Stimulated activated CD8-positive, alpha-beta memory T cell treated with anti-CD3 and anti-CD28 coated beads, Interleukin-7, amount 100 ng/mL, for 1 hour (primary cell): ENCODE measurements at places on chromosomes 13 and 19.

DNA sequence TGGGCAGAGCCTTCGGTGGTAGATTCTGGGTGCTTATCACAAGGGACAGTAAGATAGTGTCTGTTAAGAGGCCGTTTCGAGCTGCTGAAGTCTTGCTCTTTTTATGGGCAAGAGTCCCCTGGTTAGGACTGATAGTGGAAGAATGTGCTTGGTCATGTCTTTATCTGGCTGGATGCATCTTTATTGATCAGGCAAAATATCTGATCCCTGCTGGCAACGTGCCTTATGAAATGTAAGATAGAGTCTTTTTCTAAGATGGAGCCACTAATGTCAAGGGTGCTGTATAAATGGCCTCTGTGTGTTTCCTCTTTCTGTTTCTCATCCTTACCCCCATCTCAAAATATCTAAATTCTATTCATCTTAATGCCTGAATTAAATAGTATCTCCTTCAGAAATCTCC lies 53.3 kb downstream of the MYO16 start:
- no peak for DNase-seq

DNA sequence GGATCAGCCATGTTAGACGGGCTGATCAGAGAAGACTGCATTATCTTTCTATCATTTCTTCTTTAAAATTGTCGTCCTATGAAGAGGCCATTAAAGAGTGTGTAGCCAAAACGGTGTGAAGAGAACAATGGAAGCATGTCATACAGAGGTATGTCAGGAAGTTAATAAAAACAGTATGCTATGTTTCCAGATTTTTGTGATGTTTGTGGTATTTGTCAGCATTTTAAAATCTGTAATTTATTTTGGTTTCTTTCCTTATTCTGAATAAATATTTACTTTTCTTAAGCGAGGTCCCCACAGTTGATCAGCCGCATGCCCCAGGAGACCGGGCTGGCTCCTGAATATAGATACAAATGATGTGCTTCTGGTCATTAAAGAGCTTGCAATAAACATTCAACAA lies 142.9 kb upstream of the SERP2 start:
- DNase-seq, result no peak

- no peak for DNase-seq
Measured at GRCh38 chr13:30105381-30105780, 202.0 kb downstream of the KATNAL1 start.

GRCh38 chr13:31803311-31803710 lies 64.0 kb downstream of the RXFP2 start:
- DNase-seq, result no peak

GRCh38 chr13:31110617-31111016 lies 51.1 kb downstream of the HSPH1 start:
- no peak for DNase-seq

DNA sequence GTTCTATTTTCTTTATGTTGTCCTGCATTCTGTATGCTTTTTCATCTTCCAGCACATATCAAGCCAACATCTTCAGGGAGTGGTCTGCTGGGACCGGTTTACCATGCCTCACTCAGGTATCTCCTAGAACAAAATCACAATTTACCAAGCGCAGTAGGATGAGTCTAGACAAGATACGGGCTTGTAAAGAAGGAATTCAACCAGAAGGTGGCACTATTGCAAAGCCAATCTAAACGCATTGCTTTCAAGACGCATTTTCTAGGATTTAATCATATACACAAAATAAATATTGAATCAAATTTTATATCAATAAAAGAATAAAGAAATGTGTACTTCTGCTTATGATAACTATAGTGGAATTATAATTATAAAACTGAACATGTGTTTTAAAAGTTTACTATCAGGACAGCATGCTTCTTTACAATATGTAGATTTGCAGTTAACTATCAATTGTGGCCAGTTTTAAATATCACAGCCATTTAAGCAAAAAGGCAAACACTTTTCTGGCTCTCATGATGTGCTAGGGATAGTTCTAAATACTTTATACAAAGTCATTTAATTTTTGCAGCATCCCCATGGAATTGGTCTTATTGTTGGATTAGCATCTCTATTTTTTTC lies 16.1 kb upstream of the TPP2 start:
- no peak for DNase-seq

GRCh38 chr13:77511552-77511951 lies 24.0 kb upstream of the SCEL start:
- no peak for DNase-seq

GRCh38 chr19:4678881-4679790 lies 9.0 kb upstream of the MYDGF start:
- no peak for DNase-seq

GRCh38 chr19:4012092-4012974 lies 4.8 kb downstream of the PIAS4 start:
- no peak for DNase-seq

GRCh38 chr19:35458731-35459391 lies 10.8 kb downstream of the FFAR2 start:
- no peak for DNase-seq

- peak; percentile 47 for DNase-seq
Measured at GRCh38 chr19:35509861-35510625, 3.4 kb downstream of the DMKN start.

GRCh38 chr19:47445937-47446402 lies 25.7 kb downstream of the SLC8A2 start:
- DNase-seq, result peak; percentile 70

DNA sequence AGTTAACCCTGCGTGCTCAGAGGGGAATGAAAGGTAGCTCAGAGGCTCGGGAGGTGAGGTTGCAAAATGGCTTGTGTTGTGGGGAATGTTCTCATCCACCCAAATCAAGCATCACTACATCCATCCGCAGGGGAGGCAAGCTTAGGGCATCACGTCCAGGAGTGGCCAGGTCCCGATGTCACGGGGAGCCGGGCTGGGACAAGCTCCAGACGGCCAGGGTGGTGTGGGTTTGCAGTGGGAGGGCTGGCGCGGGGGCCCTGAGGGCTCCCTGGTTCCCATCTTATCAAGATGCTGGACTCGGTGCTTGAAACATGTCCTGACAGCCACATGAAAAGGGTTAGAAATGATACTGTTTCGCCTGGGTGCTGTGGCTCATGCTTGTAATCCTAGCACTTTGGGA lies 25.8 kb downstream of the EPN1 start:
- DNase-seq, result no peak

- no peak for DNase-seq
Measured at GRCh38 chr13:33642374-33643065, 175.4 kb upstream of the RFC3 start.

- peak; percentile 99 for DNase-seq
Measured at GRCh38 chr19:35628565-35629331, at the start of gene RBM42. TSS of gene RBM42 (plus strand) at chr19:35629036. CDS start at chr19:35629154, 118 bp downstream.

DNA sequence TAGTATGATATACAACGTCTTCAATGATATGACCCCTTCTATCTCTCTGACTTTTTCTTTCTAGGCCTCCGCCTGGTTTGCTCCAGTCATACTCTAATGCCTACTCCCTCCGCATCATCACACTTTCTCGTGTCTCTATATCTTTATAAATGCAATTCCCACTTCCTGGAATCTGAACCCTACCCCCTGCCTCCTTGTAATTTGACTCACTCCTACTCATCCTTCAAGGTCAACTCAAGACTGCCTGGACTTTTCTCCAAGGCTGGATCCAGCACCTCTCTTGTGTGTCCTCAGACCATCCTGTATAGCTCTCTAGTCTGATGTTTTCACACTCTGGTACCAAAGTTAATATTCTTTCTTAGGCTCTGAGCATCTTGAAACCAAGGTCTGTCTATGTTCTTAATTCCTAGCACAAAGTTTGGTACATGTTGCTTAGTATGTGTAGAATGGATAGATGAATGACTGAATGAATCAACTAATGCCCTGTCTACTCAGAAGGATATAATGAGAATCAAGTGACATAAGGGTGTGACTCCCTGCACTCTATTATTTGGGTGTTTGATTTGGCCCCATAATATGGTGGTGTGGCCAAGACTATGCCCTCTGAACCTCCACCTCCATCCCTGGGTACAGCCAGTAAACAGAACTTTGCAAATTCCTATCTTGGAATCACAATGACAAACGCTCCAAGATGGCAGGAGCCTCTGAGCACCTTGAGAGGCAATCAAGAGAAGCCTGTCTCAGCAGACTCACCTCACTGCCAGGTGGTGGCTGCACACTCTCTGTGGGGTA lies 74.3 kb upstream of the SERP2 start:
- DNase-seq, result no peak

DNA sequence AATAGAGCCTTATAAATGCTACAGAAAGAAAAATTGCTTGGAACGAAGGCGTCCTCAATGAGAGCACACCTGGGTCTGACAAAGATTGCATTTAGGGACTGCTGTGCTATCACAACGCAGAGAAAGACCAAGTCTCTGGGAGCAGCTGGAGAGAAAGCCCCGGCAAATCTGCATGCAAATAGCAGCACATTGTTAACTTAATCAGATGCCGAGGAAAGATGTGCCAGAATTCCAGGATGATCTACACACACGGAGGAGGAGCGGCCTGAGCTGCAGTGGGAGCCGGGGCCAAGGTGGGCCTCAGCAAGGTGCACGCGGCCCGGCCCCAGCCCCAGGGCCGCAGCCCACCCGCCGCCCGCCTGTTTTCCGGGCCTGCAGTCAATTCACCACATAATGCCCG lies 1.4 kb downstream of the ZNF536 start:
- DNase-seq, result no peak

DNA sequence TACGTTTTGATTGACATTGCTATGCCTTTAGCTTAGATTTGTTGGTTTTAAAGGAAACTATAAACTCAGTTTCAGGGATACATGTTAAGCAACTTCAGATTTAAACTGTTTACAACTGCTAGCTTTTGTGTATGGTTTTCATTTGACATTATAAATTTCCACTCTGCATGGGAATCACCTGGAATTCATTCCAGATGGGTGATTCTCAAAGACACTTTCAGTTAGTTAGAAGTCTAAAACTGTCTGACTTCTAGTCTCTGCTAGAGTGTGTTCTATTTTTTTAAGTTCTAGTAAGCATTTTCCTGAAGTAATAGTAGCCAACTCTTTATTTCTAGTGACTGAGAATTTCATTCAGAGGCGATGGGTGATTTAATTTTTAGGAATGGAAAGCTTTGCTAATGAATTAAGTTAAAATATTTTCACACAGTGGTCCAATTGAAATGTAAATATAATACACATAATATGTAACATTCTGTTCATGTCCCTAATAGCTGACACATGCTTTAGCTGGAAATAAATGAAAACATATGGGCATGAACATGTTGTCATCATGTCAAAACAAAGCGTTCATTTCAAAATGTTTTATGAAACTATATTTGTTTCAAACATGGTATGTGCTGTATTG lies 58.3 kb upstream of the CSNK1A1L start:
- no peak for DNase-seq

- no peak for DNase-seq
Measured at GRCh38 chr19:49799798-49800376, 13.2 kb downstream of the FUZ start.

DNA sequence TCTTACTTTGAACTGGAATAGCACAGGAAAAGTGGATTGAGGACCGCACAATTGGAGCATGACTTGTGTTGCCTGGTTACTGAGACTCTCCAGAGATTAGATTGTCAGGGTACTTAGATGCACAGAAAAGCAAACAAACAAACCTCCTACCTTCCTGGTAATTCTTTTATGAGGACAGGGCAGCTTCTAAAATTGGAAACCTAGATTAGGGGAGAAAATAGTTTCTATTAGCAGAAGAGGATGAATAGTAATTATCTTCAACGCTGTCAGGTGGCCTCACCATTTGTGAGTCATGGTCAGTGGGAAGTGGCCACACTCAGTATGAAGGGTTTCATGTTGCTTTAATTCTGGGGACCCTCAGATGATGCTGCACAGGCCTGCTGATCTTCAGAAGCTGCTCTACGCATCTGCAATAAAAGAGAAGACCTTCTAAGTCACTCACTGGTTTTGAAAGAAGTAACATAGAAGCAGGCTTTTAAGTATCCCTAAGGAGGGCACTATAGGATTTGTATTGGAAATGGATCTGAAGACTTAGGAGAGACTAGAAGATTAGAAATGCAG lies 106.8 kb downstream of the LACC1 start:
- no peak for DNase-seq

DNA sequence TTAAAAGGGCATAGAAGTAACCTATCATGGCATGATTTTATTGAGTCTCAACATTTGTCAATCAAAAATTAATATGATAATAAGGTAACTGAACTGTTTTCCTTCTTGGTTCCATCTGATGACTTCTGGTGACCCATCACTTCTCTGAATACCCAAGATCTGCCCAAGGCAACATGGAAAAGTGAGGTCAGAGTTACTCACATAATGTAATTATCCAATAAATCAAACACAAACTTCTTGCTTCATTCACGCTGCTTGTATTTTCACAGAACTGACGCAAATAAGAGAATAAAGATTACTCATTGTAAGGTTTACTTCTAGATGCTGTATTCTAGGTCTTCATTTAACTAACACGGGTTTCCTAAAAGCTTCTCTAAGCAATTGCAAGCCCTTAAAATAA lies 361.6 kb downstream of the RBM26 start:
- no peak for DNase-seq

GRCh38 chr19:38557205-38557799 lies 60.5 kb downstream of the MAP4K1 start:
- DNase-seq, result no peak

- no peak for DNase-seq
Measured at GRCh38 chr13:24288870-24289269, 20.5 kb upstream of the C1QTNF9 start.

- no peak for DNase-seq
Measured at GRCh38 chr13:52395704-52396103, 10.3 kb downstream of the THSD1 start.

- no peak for DNase-seq
Measured at GRCh38 chr13:94176561-94176960, 302.9 kb downstream of the DCT start.

GRCh38 chr13:86188170-86188569 lies 389.0 kb upstream of the SLITRK6 start:
- DNase-seq, result no peak

DNA sequence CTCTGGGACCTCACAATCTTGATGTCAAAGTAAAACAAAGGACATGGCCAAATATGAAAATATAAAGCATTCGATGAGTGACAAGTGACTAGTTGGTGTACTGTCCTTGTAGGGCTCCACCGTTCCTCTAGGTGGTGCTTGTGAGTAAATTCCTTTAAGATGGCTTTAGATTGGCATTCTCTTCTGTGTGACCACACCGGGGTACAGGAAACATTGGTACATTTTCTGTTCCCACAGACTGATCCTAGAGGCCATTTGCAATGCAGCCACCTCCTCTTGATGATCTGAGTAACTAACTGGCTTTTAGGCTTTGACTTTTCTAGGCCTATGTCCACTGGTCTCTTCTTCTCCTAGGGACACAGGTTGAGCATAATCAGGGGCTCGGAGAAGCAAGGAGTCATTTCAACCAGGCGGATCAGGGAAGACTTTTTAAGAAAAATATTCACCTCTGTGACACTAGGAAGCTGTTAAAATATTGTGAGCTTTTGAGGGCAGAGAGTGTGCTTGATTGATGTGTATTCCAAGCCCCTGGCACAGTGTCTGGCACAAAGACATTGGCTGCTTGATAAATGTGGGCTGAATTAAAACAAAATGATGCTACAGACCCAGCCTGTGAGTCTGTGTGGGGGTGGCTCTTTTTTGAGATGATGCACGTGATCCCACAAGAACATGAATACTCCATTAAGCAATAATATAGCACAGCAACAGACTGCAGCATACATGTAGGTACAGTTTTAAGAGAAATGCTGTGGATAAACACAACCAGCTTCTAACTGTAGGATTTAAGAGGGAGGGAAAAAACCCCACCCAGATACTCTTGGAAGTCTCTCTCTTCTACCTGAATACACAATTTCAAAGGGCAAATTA lies 21.0 kb downstream of the EPSTI1 start:
- no peak for DNase-seq

- no peak for DNase-seq
Measured at GRCh38 chr19:10361569-10362011, 18.8 kb downstream of the TYK2 start.
